Omental fat pad (tissue), 4 donors: ENCODE measurements at places on chromosomes 2 and 18. TPM values are rescaled to one million over a fixed set of nuclear protein-coding genes. Genes with fewer than 3 reads are reported as not detected.

SEC11C gene
- 13.6 TPM for total RNA-seq

ACMSD gene
- total RNA-seq = not detected

ATP5MC3 gene
- 222 TPM for total RNA-seq

ANTXR1 gene
- total RNA-seq = 49.1 TPM

LHCGR gene
- total RNA-seq = 1.2 TPM

CYS1 gene
- 1.6 TPM for total RNA-seq

SLC40A1 gene
- 110 TPM for total RNA-seq

CFAP65 gene
- not detected for total RNA-seq

IL1B gene
- 50.5 TPM for total RNA-seq

C2orf72 gene
- total RNA-seq = 0.19 TPM

MALL gene
- total RNA-seq = 17.1 TPM

APLF gene
- total RNA-seq = 6.0 TPM

AGPS gene
- total RNA-seq = 32.9 TPM

SLC39A6 gene
- total RNA-seq = 77.5 TPM

IL36RN gene
- not detected for total RNA-seq

DQX1 gene
- total RNA-seq = not detected

ITGB6 gene
- not detected for total RNA-seq

FAHD2B gene
- total RNA-seq = 11.5 TPM

CCDC74B gene
- 10.4 TPM for total RNA-seq

FOXI3 gene
- not detected for total RNA-seq

COL6A3 gene
- 283 TPM for total RNA-seq

ST6GAL2 gene
- total RNA-seq = 1.7 TPM

PLCL1 gene
- 10.4 TPM for total RNA-seq

RSAD2 gene
- total RNA-seq = 25.1 TPM

DAW1 gene
- total RNA-seq = 11.0 TPM

TTR gene
- total RNA-seq = not detected

INHBB gene
- 15.8 TPM for total RNA-seq

LBX2 gene
- total RNA-seq = 1.0 TPM

ACTR1B gene
- 96.3 TPM for total RNA-seq

TRIM54 gene
- total RNA-seq = not detected

EFEMP1 gene
- total RNA-seq = 647 TPM

FAM110C gene
- total RNA-seq = 9.5 TPM

LRRFIP1 gene
- total RNA-seq = 257 TPM

RFX8 gene
- total RNA-seq = 2.6 TPM

SGPP2 gene
- 9.8 TPM for total RNA-seq

HOXD4 gene
- total RNA-seq = 14.2 TPM

LRP2 gene
- 14.1 TPM for total RNA-seq

PJVK gene
- total RNA-seq = 2.5 TPM

CASP8 gene
- 22.9 TPM for total RNA-seq

ANKRD30B gene
- 0.36 TPM for total RNA-seq

UCN gene
- total RNA-seq = 1.4 TPM

TXNL4A gene
- total RNA-seq = 36.3 TPM

GMPPA gene
- 33.0 TPM for total RNA-seq

VWC2L gene
- total RNA-seq = not detected

CRYBA2 gene
- not detected for total RNA-seq
